ENCODE measurements at places on chromosomes 11 and 22. TPM values are rescaled to one million over a fixed set of nuclear protein-coding genes. Genes with fewer than 3 reads are reported as not detected.

NXPE1 gene
- not detected for total RNA-seq

SLC37A2 gene
- 0.70 TPM for total RNA-seq

MAP6 gene
- total RNA-seq: 6.1 TPM

HOATZ gene
- not detected for total RNA-seq

PIWIL4 gene
- 0.82 TPM for total RNA-seq

SOX6 gene
- total RNA-seq: 0.47 TPM

HEPHL1 gene
- total RNA-seq: not detected

PANX3 gene
- not detected for total RNA-seq

UPK3A gene
- total RNA-seq: not detected

CD3D gene
- not detected for total RNA-seq

NEFH gene
- total RNA-seq: 0.85 TPM

OLFML1 gene
- total RNA-seq: 22.5 TPM

CALCA gene
- total RNA-seq: not detected

TSGA10IP gene
- total RNA-seq: not detected

NFAM1 gene
- total RNA-seq: not detected

APOA1 gene
- 6.9 TPM for total RNA-seq

UBASH3B gene
- total RNA-seq: 3.7 TPM

PRG3 gene
- total RNA-seq: not detected

TPBGL gene
- total RNA-seq: 0.51 TPM

C11orf86 gene
- not detected for total RNA-seq

CCND1 gene
- total RNA-seq: 57.2 TPM

LIPT2 gene
- total RNA-seq: 0.68 TPM

C11orf54 gene
- total RNA-seq: 10.3 TPM

MMP13 gene
- not detected for total RNA-seq

MS4A7 gene
- not detected for total RNA-seq

CRACR2B gene
- total RNA-seq: 0.70 TPM

PATL1 gene
- total RNA-seq: 10.5 TPM

ZNF195 gene
- total RNA-seq: 11.9 TPM

CNGA4 gene
- total RNA-seq: not detected

AIFM3 gene
- total RNA-seq: 1.1 TPM

MIAT gene
- total RNA-seq: 0.17 TPM

CRYBB2 gene
- total RNA-seq: not detected

NLRP14 gene
- not detected for total RNA-seq

TRPM5 gene
- 0.12 TPM for total RNA-seq

PGA5 gene
- total RNA-seq: not detected

TBX10 gene
- not detected for total RNA-seq

SRSF8 gene
- 29.9 TPM for total RNA-seq

All from pericardium fibroblast (primary cell).